CD4-positive, alpha-beta memory T cell (primary cell): ENCODE measurements at places on chromosomes 4 and X.

- no peaks in the 10 kb centered on the region for H3K4me1 ChIP-seq
- DNase-seq = no peak
Observed at GRCh38 chr4:41074215-41074614, 140.1 kb downstream of the APBB2 start.

DNA sequence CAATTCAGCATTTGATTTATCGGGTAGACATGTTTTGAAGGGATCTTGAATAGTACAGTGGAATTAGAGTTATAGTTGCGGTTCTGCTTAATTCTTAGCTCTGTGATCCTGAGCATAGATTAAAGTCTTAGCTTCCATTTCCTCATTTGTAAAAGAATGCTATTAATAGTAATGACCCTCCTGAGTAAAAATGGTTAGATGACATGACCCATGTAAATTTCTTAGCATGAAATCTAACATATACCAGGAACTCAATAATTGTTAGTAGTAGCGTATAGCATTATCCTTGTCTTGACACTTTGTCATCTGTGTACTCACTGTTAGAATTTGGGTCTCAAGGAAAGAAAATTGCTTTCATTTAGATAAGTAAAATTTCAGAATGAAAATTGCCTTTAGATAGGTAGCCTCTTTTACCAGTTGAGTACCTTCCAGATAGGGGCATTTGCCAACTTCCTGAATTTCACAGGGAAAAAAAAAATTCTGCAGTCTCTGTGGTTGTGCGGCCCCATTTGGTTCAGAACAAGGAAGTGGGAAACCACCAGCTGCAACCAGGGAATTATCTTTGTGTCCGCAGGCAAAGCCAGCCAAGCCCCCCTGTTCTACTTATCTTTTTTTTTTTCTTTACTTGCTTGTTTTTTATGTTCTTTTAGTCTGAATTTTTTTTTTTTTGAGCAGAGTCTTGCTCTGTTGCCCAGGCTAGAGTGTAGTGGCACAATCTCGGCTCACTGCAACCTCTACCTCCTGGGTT lies 86.9 kb downstream of the TMEM164 start:
- no peaks in the 10 kb centered on the region for H3K36me3 ChIP-seq
- no peak overlapping the region for H3K27ac ChIP-seq
- DNase-seq = no peak
- H3K4me1 ChIP-seq = no peaks in the 10 kb centered on the region

GRCh38 chrX:46620505-46620904 lies 46.9 kb downstream of the CHST7 start:
- H3K4me1 ChIP-seq = peaks cover 18% of the 10 kb centered on the region
- H3K27me3 ChIP-seq = no peaks in the 10 kb centered on the region
- no peak for DNase-seq
- H3K36me3 ChIP-seq = no peaks in the 10 kb centered on the region

- peaks cover 50% of the 10 kb centered on the region for H3K4me1 ChIP-seq
- H3K27me3 ChIP-seq = no peaks in the 10 kb centered on the region
- H3K27ac ChIP-seq = no peak overlapping the region
- H3K36me3 ChIP-seq = peaks cover 34% of the 10 kb centered on the region
Observed at GRCh38 chrX:1484638-1485019, 31.9 kb upstream of the ASMTL start.

- no peaks in the 10 kb centered on the region for H3K36me3 ChIP-seq
- no peak overlapping the region for H3K27ac ChIP-seq
- DNase-seq = no peak
- H3K4me1 ChIP-seq = no peaks in the 10 kb centered on the region
Observed at GRCh38 chr4:145440292-145441007, 41.2 kb upstream of the SMAD1 start.

DNA sequence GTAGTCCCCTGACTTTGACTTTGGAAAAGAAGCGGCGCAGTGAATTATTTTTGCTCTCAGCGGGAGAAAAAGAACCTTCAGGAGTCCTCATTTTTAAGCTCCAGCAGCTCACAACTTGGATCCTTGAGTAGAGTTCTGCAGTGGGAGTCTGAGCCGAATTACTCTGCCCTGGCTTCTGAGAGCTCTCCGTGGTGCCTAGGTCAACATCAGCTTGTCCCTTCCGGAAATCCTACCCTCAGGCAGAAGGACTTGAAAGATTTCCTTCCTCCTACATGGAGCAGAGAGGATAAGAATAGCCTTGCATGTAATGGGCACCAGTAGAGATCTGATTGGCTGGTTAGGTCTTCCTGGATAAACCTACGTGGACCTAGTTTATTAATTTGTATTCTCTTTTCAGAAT lies 549.7 kb upstream of the TENM3 start:
- H3K27me3 ChIP-seq = no peaks in the 10 kb centered on the region
- H3K36me3 ChIP-seq = no peaks in the 10 kb centered on the region
- H3K4me3 ChIP-seq = no peak overlapping the region

- H3K27ac ChIP-seq = no peak overlapping the region
- H3K27me3 ChIP-seq = no peaks in the 10 kb centered on the region
- no peaks in the 10 kb centered on the region for H3K36me3 ChIP-seq
- H3K4me3 ChIP-seq = no peak overlapping the region
- H3K4me1 ChIP-seq = no peaks in the 10 kb centered on the region
- no peak for DNase-seq
Observed at GRCh38 chrX:32524385-32524784, 687.0 kb downstream of the DMD start.

DNA sequence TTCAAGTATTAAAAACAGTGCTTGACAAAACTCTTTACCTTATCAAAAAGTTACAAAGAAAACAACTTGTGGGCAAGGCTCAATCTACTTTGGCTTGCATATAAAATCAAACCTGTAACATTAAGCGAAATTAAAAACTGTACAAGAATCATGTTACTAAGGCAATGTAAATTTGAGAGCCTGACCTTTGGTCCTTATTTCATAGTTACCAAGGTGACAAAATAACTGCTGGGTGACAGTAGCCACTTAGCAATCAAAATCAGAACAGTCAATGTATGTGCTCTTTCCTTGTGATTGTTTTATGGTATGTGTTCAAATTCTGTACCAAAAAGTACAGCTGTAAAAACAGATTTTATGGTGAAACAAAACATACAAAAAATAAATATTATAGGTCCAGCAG lies 204.0 kb downstream of the RASL11B start:
- no peaks in the 10 kb centered on the region for H3K4me1 ChIP-seq
- H3K27ac ChIP-seq = no peak overlapping the region
- H3K27me3 ChIP-seq = no peaks in the 10 kb centered on the region
- no peak overlapping the region for H3K4me3 ChIP-seq

GRCh38 chr4:31768756-31769155 lies 1048.6 kb downstream of the PCDH7 start:
- no peaks in the 10 kb centered on the region for H3K27me3 ChIP-seq
- DNase-seq = no peak
- no peak overlapping the region for H3K27ac ChIP-seq
